CD4-positive, alpha-beta memory T cell (primary cell): ENCODE measurements at places on chromosomes 7 and 10. TPM values are rescaled to one million over a fixed set of nuclear protein-coding genes. Genes with fewer than 3 reads are reported as not detected.

Gene FOXP2
- not detected for total RNA-seq

Gene GARS1
- total RNA-seq, result 101 TPM

Gene LBX1
- not detected for total RNA-seq

Gene MBLAC1
- total RNA-seq, result 6.4 TPM
